ENCODE measurements at places on chromosomes 4 and X.
A peak's percentile ranks its signal among the peaks of the same experiment; 100 is the strongest.

DNA sequence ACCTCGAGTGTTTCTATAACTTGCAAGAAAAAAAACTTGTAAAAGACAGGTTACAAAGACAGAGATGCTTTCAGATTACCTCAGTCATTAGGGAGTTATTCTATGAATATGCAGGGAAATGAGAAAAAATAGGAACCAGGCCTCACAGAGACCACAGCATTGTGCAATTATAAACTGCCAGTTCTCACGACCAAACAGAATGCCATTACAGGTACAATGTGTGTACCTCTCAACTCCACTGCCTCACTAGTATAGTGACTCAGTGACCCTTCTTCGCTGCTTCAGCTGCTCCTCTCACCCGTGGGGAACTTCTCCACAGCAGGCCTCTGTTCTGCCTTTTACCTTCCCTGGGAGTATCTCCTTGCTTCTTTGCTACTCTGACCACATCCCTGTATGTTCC, 2.3 kb upstream of the HTATSF1 start:
- DNase-seq, result no peak

DNA sequence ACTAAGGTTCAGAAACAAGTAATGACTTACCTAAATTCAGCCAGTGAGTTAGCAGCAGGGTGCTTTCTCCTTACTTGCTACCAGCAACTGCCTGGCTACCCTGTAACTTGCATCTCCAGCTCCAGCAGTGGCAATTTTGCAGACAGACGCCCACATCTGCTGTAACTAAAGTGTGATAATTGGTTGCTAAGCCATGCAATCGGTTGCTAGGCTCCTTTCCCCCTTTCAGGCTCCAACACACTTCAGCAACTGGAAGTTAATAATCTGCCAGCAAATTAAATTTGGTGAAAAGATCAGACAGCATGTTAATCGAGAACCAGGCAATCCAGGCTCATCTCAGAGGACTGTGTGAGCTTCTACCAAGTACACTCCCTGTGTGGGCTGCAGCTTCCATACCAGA, 24.2 kb upstream of the ARHGEF9 start:
- no peak for DNase-seq

GRCh38 chr4:47705326-47705981, 132.4 kb downstream of the CORIN start:
- peak; percentile 54 for DNase-seq

DNA sequence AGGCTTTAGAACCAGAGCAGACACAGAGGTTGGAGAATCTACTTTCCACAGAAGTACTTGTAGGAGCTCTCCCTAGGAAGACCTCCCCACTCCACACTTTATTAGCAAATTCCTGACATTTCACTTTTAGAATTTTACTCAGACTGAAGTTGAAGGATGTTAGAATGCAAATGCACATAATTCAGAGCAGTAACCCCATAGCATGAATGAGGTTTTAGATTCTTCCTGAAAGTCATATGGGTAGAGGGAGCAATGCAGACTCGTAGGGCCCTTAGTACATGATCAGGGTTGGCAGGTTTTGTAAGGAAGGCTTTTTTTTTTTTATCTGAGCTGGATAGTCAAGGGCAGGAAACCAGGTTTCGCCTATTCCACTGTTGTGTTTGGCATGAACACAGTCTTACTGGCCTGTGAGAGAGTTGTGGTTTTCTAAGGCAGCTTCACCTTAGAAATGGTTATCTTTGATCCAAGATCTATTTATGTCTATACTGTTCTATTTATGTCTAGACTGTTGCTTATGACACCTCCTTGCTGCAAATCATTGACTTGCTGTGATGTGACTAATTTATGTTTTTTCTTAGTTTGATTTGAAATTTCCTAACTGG, 48.9 kb downstream of the SPATA18 start:
- DNase-seq, result no peak

- DNase-seq, result peak; percentile 50
Measured at GRCh38 chr4:184409911-184410692, 64.2 kb downstream of the IRF2 start.

GRCh38 chr4:42391355-42391664, 6.0 kb upstream of the SHISA3 start:
- DNase-seq, result no peak

DNA sequence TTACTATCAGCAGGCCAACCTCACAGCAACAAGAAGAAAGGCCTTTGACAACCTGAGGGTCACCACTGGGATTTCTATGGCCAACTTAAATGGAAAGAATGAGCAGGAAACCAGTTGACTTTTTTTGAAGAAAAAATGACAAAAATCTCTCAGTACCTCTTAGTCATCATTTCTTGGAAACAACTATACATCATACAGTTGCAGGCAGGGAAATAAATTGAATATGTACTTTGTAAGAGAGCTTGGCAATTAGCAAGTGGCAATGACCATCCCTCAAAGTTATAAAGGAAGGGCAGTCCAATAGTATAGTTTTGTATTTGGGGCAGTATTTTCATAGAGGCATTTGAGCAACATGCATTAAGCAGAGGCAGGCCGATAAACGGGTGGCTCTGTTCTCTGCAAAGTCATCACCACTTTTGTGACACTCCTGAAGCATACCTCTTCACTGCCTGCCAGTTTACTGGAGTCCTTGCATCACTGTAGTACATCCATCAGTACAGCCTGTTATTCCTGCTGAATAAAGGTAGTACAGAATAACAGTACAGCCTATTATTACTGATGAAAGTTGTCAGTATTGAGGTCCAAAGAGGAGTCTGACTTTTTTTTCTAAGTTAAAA, 83.3 kb upstream of the AMELX start:
- DNase-seq, result no peak

DNA sequence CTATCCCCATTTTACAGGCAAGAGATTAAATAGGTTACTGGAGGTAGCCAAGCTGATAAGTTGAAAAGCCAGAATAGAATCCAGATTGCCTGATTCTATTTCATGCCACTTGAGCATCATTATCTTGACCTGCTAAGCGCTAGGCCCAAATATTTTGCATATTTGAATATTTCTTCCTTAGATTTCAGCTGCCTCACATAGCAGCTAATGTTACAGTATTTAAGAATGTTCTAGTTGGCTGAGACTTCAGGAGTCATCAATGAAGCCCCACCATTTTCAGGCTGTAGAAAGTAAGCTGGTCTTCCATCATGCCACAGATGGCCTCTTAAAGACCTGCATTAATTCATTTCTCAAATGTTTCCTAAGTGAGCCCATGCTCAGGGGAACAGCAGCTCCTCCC, 121.4 kb downstream of the SHROOM3 start:
- no peak for DNase-seq

DNA sequence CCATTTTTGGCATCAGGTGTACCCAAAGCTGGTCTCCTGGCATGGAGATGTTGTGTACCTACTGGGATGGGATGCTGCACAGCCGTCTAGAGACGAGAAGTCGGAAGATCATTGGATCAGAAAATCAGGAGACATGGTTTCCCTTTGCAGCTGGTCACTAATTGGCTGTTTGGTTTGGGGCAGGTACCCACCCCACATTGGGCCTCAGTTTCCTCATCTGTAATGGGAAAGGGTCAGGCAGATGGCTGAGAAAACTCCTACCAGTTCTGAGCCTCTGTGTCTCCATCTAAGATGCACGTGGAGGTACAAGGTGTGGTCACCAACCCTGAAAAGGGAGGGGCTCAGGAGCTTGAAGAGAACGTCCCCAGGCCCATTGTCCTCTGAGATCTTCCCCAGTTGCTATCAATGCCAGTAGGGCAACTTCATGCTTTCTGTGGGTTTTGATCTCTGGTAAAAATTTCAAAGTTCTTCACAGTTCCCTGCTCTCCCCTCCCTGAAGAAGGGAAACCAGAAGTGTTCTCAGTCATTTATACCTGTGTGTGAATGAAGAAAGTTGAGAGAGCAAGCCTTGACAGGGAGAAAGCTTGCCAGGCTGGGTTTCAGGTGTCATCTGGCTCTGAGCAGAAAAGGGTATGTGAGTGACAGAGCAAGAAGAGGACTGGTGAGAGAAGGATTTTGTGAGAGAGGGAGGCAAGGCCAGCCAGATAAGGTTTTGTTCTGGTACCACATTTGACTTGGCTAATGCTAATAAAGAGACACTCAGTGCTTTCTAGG, 15.1 kb downstream of the TSC22D3 start:
- no peak for DNase-seq

- no peak for DNase-seq
Measured at GRCh38 chrX:101081231-101081630, 2.6 kb downstream of the TMEM35A start.

GRCh38 chr4:6229095-6229494, 28.7 kb upstream of the JAKMIP1 start:
- no peak for DNase-seq

DNA sequence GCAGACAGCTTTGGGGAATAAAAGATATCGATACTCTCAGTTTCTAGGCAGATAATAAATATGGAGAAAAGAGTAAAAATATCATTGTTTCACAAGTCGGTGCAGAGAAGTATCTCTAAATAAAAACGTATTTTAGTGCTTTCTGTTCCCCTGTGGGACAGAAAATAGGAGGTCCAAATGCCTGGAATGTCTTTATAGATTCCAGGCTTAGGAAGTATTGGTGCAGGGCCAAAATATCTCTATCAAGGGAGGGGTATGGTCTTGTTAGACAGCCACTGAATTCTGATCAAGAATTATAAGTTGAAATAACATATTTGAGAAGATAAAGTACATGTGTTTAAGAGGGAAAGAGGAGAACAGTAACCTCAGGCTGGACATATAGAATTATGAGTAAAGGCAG, 596.4 kb downstream of the PCDH18 start:
- DNase-seq, result no peak

- DNase-seq, result no peak
Measured at GRCh38 chrX:124113621-124114600, 152.4 kb downstream of the STAG2 start.

DNA sequence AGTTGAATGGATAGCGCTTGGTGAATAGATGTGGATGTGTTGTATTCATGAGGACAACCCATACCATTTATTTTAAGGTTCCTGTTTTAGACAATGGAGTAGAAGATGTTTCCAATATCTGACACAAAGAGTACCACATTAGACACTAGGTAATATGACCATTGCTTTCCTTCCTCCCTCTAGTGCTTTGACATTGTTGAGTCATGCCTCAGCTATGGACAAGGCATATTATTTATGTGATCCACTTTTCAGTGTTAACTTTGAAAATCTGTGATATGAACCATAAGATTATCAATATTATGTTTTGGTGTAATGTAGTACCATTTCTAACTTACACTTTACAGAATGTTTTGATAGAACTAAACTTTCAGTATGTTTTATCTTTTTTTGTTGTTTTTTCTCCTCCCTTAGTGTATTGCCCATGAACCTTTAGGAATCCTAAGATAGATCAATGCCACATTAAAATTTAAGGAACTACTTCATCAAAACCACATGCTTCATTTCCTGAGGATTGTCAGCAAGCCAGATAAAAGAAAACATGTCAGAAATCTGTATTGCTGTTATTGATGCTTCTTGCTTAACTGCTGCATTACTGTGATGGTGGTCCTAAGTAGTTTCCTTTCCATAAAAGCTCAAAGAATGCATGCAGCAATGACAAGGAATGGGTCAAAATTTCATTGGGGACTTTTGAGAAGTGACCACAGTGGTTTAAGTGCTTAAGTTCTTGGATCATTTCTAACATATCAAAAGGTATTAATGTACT, 105.0 kb downstream of the PCDH7 start:
- no peak for DNase-seq

Data from NAMALWA (cell line).